Cardiac muscle cell (in vitro differentiated cells and primary cell): ENCODE measurements at places on chromosomes 6 and 20. TPM values are rescaled to one million over a fixed set of nuclear protein-coding genes. Genes with fewer than 3 reads are reported as not detected.
A peak's percentile ranks its signal among the peaks of the same experiment; 100 is the strongest.

ELOVL4 gene
- total RNA-seq, result 3.9 and 6.9 TPM in 2 replicates

GRCh38 chr6:35034411-35035191 is 106.5 kb downstream of the TCP11 start:
- peaks cover 15% of the 10 kb centered on the region for H3K4me1 ChIP-seq
- DNase-seq, result no peak
- H3K27ac ChIP-seq, result no peak overlapping the region
- no peaks in the 10 kb centered on the region for H3K36me3 ChIP-seq

- no peaks in the 10 kb centered on the region for H3K4me1 ChIP-seq
- H3K27ac ChIP-seq, result no peak overlapping the region
- H3K27me3 ChIP-seq, result no peaks in the 10 kb centered on the region
These were observed 73.6 kb upstream of the RNF146 start for GRCh38 chr6:127192911-127193541.

KCNQ5 gene
- 28.9 and 45.4 TPM in 2 replicates for total RNA-seq

DNA sequence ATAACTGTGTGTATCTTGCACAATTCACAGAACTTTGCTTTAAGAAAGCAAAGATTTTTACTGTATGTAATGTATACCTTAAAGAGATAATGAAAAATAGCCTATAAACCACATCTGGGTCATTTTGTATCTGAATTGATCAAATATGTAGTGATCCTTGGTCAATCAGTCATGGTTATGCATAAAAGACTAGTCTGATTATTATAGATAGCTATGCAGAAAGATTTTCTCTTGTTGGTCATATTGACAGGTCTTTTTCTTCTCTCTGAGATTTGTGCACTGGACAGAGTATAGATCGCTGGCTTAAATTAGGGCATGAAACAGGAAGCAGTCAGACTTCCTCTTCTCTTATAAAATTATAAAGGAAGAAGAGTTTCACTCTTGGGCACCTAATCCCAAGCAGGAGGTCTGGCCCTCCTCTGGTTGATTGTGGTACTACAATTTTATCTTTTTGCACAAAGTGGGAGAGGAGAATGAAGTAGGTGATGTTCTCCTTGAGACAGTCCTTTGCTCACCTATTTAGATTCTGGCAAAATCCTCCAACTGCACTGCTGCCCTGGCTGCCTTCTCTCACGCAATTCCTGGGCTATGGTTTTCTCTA is 380.9 kb upstream of the RGS17 start:
- no peaks in the 10 kb centered on the region for H3K27me3 ChIP-seq
- no peaks in the 10 kb centered on the region for H3K4me1 ChIP-seq
- no peaks in the 10 kb centered on the region for H3K36me3 ChIP-seq
- no peak overlapping the region for H3K4me3 ChIP-seq
- no peak overlapping the region for H3K27ac ChIP-seq

GRCh38 chr20:55271371-55271770 is 733.9 kb downstream of the CBLN4 start:
- no peak overlapping the region for H3K27ac ChIP-seq
- no peak for DNase-seq
- no peak overlapping the region for H3K4me3 ChIP-seq
- H3K4me1 ChIP-seq, result no peaks in the 10 kb centered on the region

OTOR gene
- not detected in 2 replicates for total RNA-seq

DNA sequence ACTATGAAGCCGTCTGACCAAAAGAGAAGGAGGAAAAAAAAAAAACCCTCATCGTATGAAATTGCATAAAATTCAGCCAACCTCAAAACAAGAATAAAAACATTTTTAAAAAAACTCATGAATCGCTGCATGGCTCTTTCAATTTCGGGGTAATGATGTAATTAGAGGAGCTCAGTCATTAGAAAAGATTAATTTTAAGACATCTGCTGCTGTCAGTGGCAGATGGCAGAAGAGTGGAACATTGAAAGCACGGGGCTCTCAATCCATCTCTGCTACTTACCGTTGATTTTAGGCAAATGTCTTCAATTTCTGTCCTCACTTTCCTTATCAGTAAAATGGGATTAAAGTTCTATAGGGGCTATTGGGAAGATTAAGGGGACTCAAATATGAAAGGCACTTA is 79.1 kb downstream of the EYA2 start:
- no peaks in the 10 kb centered on the region for H3K36me3 ChIP-seq
- H3K27ac ChIP-seq, result no peak overlapping the region
- H3K4me3 ChIP-seq, result no peak overlapping the region

- H3K27me3 ChIP-seq, result no peaks in the 10 kb centered on the region
- no peak within 1 kb of the TSS for H3K27ac ChIP-seq
- DNase-seq, result no peak
- no peaks in the 10 kb centered on the region for H3K36me3 ChIP-seq
- H3K4me1 ChIP-seq, result peaks cover 13% of the 10 kb centered on the region
- H3K4me3 ChIP-seq, result no peak within 1 kb of the TSS
These were observed at the start of gene ARMC12 for GRCh38 chr6:35736982-35737412. ARMC12 (plus strand) TSS chr6:35737032; CDS start chr6:35737109, 77 bp downstream.

- no peak overlapping the region for H3K27ac ChIP-seq
- no peak overlapping the region for H3K4me3 ChIP-seq
- no peak for DNase-seq
These were observed 5.9 kb downstream of the RNASET2 start for GRCh38 chr6:166950443-166950821.

- no peak overlapping the region for H3K27ac ChIP-seq
- no peaks in the 10 kb centered on the region for H3K27me3 ChIP-seq
- peaks cover 28% of the 10 kb centered on the region for H3K4me1 ChIP-seq
- no peaks in the 10 kb centered on the region for H3K36me3 ChIP-seq
- H3K4me3 ChIP-seq, result no peak overlapping the region
These were observed 43.4 kb downstream of the LYRM4 start for GRCh38 chr6:5217356-5217755.

- no peak overlapping the region for H3K4me3 ChIP-seq
- H3K4me1 ChIP-seq, result no peaks in the 10 kb centered on the region
- DNase-seq, result no peak
- no peaks in the 10 kb centered on the region for H3K27me3 ChIP-seq
- no peak overlapping the region for H3K27ac ChIP-seq
These were observed 66.0 kb upstream of the KIF16B start for GRCh38 chr20:16639027-16639941.

GRCh38 chr6:136701045-136701444 is 91.2 kb downstream of the MAP3K5 start:
- no peak overlapping the region for H3K27ac ChIP-seq
- H3K4me3 ChIP-seq, result no peak overlapping the region
- no peaks in the 10 kb centered on the region for H3K27me3 ChIP-seq
- no peaks in the 10 kb centered on the region for H3K36me3 ChIP-seq
- H3K4me1 ChIP-seq, result no peaks in the 10 kb centered on the region

CASS4 gene
- total RNA-seq, result 0.07 and 0.12 TPM in 2 replicates

GRCh38 chr20:44471481-44471882 is 4.2 kb upstream of the TTPAL start:
- no peaks in the 10 kb centered on the region for H3K4me1 ChIP-seq
- no peak overlapping the region for H3K27ac ChIP-seq
- no peak overlapping the region for H3K4me3 ChIP-seq
- DNase-seq, result peak; percentile 80
- no peaks in the 10 kb centered on the region for H3K36me3 ChIP-seq

DNA sequence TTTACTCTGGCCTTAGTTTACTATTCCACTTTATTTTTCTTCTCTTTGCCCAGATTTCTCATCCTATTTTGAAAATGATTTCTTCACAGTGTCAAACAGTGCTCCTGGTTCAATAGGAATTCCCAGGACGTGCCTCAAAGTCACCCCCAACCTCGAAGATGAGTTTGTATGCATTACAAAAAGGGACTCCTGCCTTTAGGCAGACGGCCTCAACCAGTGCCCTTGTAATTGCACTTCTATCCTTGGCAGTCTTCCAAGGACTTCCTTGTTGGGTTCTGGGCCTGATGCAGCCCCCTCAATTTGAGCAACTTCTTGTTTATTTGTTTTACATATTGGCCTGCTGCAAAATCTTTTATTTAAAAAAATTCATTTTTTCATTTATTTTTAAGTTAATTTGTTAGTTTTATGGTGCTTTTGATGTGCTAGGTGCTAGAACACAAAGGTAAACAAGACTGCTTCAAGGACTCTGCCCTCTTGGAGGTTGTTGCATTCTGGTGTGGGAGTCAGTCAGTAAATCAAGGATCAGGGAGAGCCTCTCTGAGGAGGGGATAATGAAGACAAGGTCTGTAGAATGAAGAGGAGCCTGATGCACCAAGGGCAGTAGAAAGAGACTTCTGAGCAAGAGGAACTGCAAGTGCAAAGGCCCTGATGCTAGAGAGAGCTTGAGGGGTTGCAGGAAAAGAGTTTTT is 181.5 kb upstream of the LAMP5 start:
- no peaks in the 10 kb centered on the region for H3K27me3 ChIP-seq
- H3K4me1 ChIP-seq, result peaks cover 40% of the 10 kb centered on the region
- no peak for DNase-seq
- H3K36me3 ChIP-seq, result no peaks in the 10 kb centered on the region

- no peak for DNase-seq
- H3K27ac ChIP-seq, result no peak overlapping the region
- H3K4me3 ChIP-seq, result no peak overlapping the region
- H3K4me1 ChIP-seq, result no peaks in the 10 kb centered on the region
These were observed 16.2 kb upstream of the TGM2 start for GRCh38 chr20:38181207-38181801.

DNA sequence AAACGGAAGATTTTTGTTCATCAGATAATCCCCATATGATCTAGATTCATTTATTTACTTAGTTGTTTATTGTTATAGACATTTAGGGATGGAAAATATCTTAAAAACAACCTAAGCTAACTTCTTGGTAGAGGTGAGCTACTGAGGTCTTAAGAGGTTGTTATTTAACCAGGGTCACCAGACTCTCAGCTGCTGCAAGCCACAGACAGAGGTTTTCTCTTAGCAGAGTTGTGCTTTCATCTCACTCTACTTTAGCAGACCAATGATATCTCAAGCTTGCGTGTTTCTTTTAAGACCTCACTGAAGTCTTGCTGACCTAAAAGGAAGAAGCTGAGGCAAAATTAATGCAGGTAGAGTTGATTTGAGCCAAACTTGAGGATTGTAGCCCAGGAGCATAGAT is 43.6 kb downstream of the NCOA7 start:
- H3K4me3 ChIP-seq, result no peak overlapping the region
- DNase-seq, result peak; percentile 14
- no peaks in the 10 kb centered on the region for H3K36me3 ChIP-seq

DNA sequence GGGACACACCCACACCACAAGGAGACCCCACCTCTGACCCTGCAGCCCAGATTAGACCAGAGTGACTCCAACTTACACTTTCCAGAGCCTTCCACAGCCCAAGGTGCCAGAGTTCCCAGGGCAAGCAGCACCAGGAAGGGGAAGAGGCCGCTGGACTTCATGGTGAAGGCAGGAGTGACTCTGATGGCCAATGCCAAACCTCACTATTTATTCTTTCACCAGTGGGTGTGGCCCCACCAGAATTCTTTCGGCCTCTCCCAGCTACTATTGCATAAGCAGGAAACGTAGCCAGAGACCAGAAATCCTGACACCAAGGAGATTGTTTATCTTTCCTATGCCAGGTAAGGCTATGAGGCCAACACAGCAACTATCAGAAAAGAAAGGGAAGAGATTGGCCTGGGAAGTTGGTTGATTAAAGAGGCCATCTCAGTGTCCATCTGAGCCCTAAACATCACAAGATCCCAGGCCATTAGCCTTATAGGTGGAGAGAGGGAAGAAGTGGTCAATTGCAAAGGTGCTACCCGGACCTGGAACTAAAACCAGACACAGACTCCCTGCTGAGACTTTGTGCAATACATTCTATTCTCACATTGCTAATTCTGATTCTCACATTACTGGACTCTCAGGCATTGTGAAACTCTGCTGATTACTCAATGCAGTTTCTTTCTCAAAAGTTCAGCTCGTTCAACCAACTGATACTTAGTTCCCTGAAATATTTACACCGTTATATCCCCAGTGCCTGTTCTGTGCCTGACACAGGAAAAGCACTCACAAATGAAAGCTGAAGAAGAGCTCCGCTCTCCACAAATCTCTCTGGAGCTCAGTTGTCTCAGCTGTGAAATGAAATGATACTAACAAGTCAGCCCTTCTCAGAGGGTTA is at the start of gene SLPI:
SLPI (minus strand) TSS at position 182 of the 880 bp plus-strand sequence; CDS start at position 161, 21 bp downstream.
- no peak for DNase-seq
- no peaks in the 10 kb centered on the region for H3K36me3 ChIP-seq
- no peak within 1 kb of the TSS for H3K27ac ChIP-seq
- H3K27me3 ChIP-seq, result no peaks in the 10 kb centered on the region
- no peaks in the 10 kb centered on the region for H3K4me1 ChIP-seq
